Osteoblast (primary cell): ENCODE measurements at places on chromosomes 12 and 14. TPM values are rescaled to one million over a fixed set of nuclear protein-coding genes. Genes with fewer than 3 reads are reported as not detected.

Gene CPNE6
- not detected in 2 replicates for total RNA-seq

Gene PIK3C2G
- total RNA-seq = not detected in 2 replicates

Gene MLEC
- total RNA-seq = 85.2 and 89.8 TPM in 2 replicates

Gene SAV1
- 44.2 and 50.1 TPM in 2 replicates for total RNA-seq

Gene MRPS35
- total RNA-seq = 51.9 and 53.9 TPM in 2 replicates

Gene KRT77
- not detected in 2 replicates for total RNA-seq

Gene IL31
- total RNA-seq = not detected in 2 replicates

Gene PLEK2
- 1.2 and 2.5 TPM in 2 replicates for total RNA-seq

Gene PTCSC3
- not detected in 2 replicates for total RNA-seq
